Suprapubic skin (tissue), 4 donors: ENCODE measurements at places on chromosomes 3 and 15.

DNA sequence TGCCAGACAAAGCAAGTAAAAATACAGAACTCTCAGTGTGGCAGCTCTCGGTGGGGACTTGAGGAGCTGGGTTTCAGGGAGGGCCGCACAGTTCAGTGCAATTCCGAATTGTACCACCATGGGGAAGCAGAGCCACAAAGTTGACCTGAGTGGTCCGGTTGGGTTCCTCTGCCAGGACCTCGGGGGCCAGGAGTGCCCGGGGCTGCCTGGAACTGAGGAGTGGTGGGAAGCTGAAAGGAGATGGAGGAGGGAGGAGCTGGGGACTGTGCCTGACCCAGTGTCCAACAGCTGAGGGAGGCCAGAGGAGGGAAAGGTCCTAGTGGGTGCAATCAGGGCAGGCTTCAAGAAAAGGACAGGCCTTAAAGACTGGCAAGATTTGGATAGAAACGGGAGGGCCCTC lies 32.2 kb upstream of the TRH start:
- DNase-seq: no peak

DNA sequence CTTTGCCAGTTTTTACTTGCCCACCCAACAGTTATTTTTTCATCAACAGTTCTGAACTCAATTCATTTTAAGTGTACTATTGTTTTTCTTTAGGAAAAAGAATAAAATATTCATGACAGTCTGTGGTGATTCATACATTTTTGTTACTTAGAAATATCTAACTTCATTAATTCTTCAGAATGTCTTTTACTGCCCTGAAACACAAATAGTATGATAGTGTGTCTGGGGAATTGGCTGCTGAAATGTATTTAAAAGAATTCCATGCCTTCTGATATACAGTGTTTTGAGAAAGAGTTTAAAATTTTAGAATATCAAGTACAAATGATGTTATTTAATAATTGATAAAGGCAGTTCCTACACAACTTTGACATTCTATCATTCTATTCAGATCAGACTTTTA lies 854.1 kb downstream of the NAALADL2 start:
- DNase-seq: no peak

DNA sequence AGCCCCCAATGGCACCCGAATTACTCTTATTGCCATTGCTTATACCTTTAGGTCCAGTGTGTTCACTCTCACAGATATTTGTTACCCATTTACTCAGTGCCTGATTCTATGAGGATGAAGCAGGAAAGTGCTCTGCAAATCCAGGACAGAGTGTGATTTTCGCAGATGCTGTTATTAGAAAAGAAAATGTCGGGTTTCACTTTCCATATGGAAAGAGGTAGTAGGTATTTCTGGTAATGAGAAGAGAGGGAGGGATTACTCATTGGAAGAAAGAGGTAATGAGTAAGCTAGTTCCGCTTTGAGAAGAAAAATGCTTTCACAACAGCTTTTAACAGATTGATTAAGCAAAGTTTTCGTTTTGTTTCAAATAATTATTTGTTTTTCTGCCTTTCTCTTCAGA lies 336.3 kb upstream of the CFAP20DC start:
- no peak for DNase-seq

DNA sequence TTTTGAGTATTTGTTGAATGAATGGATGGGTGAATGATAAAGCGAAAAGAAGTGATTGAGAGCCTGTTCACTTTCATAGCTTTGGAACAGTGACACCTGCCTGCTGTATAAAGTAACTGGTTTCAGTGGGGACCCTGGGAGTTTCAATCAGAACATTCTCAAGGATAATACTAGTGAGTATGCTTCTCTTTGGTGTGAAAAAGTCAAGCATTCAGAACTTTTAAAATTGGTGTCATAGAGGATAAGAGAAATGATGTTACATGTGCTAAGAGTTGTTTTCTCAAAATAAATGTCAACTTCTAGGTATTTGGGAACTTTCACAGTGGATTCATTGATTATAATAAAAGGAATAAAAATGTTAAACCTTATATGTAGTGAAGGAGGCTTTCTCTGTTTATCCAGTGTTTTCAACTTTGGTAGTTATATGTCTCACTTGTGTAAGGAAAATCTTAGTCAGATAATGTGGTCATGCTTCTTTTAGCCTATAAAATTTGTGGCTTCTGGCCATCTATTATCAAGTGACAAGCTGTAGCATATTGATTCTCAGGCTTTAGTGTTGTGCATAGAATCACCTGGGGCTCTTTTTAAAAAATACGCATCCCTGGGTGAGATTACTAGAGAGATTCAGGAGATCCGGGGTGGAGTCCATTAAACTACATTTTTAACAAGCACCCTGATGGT lies 11.9 kb downstream of the LRCH3 start:
- no peak for DNase-seq

- no peak for DNase-seq
These were observed 27.1 kb downstream of the RPSA start for GRCh38 chr3:39433642-39434041.

DNA sequence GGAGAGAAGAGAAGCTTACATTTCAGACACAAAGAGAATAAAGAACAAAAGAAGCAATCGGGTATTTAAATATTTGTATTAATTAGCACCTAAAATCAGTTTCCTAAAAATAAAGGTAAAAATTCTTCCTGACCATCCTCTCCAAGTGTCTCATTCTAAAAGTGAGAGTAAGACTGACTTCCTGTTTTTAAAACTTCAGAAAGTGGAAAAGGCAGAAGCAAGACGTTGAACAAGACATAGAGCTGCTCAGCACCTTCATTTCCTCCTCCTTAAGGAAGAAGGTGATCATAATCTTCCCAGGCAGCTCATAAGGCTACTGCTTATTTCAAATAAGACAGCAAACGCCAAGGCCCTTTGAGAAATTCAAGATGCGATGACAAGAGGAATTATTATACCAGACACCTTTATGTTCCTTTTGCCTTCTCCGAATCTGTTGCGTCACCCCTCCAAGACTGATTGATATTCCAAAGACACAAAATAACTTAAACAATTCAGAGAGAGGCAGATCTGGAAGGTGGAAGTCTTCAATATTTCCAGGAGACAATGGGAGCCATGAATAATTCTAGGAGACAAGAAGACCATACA lies 238.8 kb upstream of the TLE3 start:
- no peak for DNase-seq

DNA sequence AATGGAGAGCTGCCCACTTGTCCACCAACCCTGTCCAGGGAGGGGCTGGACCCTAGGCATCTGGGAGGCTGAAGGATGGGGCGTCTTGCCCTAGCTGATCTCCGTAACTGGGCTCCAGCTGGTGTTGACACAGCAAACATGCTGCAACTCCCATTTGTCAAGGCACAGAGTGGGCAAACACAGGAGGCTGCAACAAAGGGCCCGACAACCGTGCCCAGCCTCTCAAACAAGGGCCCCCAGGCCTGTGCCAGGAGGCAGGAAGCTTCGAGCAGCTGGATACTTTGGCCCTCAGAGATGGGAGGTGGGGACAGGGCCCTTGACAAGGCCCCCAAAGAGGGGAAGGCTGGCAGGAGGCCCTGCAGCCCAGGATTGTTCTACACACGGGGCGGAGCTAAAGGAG lies 64.2 kb upstream of the TMEM115 start:
- no peak for DNase-seq

DNA sequence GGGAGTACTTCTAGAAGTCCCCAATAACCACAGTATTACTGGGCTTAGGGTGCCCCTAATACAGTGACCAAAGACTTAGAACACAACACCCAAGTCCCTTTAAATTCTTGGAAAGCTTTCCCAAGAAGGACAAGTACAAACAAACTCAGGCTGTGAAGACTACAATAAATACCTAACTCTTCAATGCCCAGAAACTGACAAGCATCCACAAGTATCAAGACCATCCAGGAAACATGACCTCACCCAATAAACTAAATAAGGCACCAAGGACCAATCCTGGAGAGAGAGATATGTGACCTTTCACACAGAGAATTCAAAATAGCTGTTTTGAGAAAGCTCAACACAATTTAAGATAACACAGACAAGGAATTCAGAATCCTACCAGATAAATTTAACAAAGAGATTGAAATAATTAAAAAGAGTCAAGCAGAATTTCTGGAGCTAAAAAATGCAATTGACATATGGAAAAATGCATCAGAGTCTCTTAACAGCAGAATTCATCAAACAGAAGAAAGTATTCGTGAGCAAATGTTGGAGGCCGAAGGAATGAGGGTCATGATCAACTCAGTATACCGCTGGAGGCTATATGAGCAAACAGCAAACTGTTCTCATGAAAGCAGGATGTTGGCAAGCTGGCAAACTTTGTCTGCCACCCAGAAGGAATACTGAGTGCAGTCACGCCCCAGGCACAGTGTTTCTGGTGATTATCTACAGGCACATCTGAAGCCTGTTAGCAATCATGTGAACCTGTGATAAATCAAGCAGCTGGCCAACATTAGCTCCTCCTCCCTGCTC lies 87.0 kb upstream of the NECTIN3 start:
- DNase-seq: no peak

- DNase-seq: no peak
These were observed 84.3 kb downstream of the SMAD3 start for GRCh38 chr15:67149773-67150022.

DNA sequence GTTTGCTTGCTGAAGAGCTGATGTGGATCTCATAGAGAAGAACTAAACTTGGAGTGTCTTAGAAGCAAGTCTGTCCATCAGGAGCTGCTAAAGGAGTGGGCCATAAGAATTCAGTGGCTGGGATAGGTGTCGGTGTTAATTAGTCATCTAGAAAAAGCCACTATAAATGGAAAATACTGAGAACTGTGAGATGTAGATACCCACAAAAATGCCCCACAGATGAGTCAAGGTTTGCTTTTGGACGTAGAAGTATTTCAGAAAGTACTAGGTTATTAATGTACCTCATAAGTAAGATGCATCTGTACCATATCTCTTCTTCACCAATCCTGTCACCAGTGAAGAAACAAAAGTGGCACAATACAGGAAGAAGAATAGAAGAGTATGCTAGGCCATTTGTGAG lies 530.9 kb upstream of the TGFBR2 start:
- DNase-seq: no peak

- no peak for DNase-seq
These were observed 5.9 kb downstream of the TGM4 start for GRCh38 chr3:44880284-44880683.

- DNase-seq: no peak
These were observed 134.2 kb downstream of the OTOL1 start for GRCh38 chr3:161630794-161631193.

DNA sequence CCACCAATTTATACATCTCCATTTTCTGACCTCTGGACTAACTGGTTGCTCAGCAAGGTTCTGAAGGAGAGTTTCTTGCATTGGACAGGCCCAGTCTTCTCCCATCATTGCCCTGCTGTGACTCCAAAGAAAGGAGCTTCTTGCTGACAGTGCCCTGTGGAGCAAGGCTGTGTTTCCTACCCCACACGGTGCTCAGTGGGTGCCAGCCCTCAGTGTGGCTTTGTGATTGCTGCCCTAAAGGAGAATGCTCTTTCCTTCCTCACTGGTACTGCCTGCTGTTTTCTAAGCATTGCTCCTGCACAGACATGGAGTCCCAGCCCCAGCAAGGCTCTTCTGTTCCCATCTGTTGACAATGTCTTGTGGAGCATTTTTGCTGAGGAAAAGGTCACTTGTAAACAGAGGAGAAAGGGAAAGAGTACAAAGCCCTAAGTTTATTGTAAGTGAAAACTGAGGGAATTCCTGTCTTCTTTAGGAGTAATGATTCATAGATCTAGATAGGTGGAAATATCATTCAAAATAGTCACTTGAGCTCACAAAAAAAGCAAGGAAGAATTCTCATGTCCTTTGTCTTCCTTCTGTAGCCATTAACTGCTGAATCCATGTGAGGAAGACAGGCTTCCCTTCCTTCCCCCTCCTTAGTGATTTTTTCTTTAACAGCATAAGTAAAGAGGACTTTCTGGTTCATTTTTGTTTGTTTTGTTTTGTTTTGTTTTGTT lies 62.9 kb downstream of the HMG20A start:
- DNase-seq: no peak

- DNase-seq: no peak
These were observed 155.8 kb upstream of the GADL1 start for GRCh38 chr3:31050296-31050695.

GRCh38 chr15:76006136-76006778 lies 6.0 kb downstream of the NRG4 start:
- no peak for DNase-seq

- no peak for DNase-seq
These were observed 46.8 kb upstream of the SLC6A1 start for GRCh38 chr3:10945683-10946287.

GRCh38 chr3:101695779-101696372 lies 9.4 kb upstream of the RPL24 start:
- DNase-seq: no peak

DNA sequence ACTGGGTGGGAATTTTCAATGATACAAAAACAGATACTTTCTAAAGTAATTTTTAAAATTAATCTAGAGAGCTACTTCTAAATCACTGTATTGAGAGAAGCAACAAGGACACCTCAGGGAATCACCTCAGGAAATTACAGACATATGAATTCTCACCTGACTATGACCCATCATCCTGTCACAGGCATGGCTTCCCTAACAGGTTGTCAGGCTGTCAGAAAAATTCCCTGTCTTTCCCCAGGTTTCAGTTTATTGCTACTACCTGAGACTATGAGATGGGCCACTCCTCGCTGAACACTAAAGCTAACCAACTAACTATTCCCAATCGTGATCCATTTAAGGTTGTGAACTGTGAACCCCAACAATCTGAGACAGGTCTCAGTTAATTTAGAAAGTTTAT lies 66.1 kb downstream of the CD200 start:
- no peak for DNase-seq

DNA sequence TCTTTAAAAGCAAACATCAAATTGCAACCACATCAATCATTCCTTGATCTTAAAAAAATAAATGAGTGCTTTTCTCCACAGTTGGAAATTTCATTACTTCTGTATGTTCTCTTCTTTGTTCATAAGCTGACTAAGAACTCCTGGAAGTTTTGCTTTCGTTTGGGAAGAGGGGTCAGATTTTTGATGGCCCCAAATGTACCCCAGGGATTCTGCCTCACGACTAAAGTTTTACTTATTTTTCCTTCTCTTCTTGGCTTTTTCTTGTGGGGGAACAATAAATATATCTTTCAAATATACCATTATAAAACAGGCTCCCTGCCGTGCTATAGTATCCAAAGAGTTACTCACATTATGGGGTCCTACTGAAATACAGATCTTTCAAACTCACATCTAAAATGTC lies 215.0 kb upstream of the CDIN1 start:
- no peak for DNase-seq

DNA sequence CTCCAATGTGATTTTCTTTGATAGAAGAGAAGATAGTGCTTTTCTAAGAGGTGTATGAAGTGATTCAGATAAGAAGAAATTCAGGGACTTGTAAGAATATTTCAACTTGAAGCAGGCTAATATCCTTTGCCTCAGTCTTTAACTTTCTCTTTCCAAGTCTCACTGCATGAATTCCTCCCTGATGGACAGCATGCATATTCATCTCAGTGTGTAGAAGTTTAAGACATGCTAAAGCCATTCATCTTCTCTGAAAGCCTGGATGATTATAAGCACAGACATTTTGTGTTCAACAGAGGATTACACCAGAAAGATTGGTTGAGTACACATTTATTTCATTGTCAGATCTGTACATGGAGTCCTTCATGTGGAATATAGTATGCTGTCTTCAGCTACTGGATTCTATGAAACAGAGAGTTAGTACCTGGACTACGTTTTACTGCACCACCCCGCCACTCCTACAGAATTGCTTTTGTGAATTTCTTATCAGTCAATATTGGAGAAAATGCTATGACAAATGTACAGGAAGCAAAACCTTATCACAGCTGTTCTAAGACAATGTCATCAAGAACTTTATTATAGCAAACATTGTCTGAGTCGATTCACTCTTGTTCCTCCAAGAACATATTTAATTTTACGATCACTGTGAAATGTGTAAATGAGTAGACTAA lies 1346.1 kb downstream of the OTOL1 start:
- no peak for DNase-seq
